Renal cortical epithelial cell (primary cell): ENCODE measurements at places on chromosomes 6 and 20.

DNA sequence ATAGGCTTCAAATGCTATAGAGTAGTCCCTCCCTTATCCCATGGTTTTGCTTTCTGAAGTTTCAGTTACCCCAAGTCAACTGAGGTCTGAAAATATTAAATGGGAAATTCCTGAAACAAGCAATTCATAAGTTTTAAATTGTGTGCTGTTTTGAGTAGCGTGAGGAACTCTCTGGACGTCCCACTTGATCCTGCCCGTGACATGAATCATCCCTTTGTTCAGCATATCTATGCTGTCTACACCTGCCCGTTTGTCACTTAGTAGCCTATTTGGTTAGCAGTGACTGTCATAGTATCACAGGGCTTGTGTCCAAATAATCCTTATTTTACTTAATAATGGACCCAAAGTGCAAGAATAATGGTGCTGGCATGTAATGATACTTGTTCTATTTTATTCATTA is 5.0 kb downstream of the PCMT1 start:
- no peak for DNase-seq

- DNase-seq, result no peak
These were observed 31.5 kb upstream of the TBC1D32 start for GRCh38 chr6:121365536-121366521.

DNA sequence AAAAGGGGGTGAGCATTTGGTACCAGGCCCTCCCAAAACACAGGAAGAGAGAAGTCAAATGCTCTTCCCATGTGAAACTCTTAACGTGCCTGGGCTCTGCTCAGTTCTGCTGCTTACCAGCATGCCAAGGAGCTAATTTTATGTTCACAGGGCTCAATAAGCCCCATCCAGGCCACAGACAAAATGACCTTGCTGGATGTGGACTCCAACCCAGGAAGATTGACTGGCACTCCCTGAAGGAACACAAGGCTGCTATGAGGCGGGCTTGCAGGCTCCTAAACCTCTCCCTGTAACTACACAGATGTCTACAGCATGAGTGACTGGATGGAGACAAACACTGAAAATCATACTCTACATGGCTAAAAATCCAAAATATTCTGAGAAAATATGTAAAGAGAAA is 50.6 kb downstream of the CHD6 start:
- no peak for DNase-seq

- DNase-seq, result peak; percentile 99
These were observed 10.3 kb downstream of the KIF25 start for GRCh38 chr6:168007592-168008338.

DNA sequence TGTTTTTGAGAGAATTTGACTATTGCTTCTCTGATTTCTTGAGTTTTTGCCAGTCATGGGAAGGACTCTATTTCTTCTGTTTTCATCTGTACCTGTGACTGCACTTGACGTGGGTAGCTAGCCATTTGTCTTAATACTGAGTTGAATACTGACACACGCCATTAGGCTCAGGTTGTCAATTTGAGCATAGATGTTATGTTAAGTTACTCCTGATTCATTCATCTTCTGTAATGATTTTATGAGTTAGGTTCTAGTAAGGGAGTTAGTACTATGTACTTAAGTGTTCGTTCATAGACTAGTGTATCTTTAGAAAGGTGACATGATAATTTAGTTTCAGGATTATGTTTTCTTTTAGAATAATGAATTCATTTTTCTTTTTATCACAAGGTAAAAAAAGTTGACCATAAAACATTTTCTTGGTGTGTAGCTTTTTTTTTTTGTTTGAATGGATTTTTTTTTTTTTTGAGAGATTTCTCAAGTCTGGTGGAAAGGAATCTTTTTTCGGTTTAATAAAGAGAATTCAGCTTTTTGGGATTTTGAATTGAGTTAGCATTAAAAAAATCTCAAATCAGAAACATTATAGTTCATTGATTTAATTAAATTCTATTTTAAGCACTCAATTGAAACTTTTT is 1.7 kb downstream of the AFDN start:
- peak; percentile 65 for DNase-seq

- peak; percentile 22 for DNase-seq
These were observed 165.0 kb downstream of the PDE7B start for GRCh38 chr6:136016228-136017225.

DNA sequence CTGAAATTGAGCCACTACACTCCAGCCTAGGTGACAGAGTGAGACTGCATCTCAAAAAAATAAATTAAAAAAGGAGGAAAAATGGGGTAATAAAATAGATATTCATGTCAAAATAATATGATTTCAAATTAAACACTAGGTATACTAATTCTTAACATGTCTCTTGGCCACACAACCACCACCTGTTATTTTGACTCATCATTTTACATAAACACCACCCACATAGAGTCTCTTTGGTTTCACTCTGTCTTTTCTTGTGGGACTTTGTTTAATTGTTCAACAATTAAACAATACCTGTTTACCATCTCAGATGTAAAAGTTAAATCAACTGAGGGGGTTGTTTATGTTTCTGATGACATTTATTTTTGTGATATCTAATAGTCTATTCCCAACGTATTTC is 476.8 kb upstream of the ADGRB3 start:
- DNase-seq, result no peak

GRCh38 chr6:163370464-163371117 is 43.9 kb upstream of the QKI start:
- no peak for DNase-seq

- no peak for DNase-seq
These were observed 18.4 kb downstream of the PKIG start for GRCh38 chr20:44600758-44601201.

GRCh38 chr20:59207235-59207634 is 43.6 kb downstream of the ZNF831 start:
- no peak for DNase-seq

DNA sequence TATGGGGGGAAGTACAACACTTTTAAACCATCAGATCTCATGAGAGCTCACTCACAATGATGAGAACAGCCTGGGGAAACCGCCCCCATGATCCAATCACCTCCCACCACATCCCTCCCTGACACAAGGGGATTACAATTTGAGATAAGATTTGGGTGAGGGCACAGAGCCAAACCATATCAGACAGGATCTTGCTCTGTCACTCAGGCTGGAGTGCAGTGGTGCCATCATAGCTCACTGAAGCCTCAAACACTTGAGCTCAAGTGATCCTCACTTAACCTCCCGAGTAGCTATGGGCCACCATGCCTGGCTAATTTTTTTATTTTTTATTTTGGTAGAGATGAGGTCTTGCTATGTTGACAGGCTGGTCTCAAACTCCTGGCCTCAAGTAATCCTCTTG is 5.1 kb upstream of the IYD start:
- no peak for DNase-seq

- DNase-seq, result no peak
These were observed 35.0 kb downstream of the SIRPA start for GRCh38 chr20:1930165-1930564.

GRCh38 chr6:82374516-82374915 is 10.9 kb downstream of the TPBG start:
- no peak for DNase-seq

- DNase-seq, result peak; percentile 7
These were observed 142.0 kb downstream of the UST start for GRCh38 chr6:148888856-148889255.

DNA sequence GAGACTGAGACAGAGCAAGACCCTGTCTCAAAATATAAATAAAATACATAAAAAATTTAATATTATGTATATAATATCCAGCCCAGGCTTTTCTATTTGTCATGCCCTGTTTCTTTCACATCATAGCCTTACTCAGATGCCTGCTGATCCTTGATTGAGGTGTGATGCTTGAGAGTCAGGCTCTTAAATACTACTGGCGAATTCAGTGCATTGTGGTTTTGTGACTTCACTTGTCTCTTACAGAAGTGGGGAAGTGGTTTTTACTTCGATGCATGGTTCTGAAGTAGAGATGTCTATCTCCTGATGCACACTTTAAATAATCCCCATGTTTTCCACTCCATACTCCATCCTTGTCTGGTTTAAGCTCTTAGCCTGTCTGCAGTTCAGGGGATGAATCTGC is 29.1 kb downstream of the ASXL1 start:
- no peak for DNase-seq

GRCh38 chr6:168964138-168964835 is 289.4 kb downstream of the THBS2 start:
- peak; percentile 4 for DNase-seq

DNA sequence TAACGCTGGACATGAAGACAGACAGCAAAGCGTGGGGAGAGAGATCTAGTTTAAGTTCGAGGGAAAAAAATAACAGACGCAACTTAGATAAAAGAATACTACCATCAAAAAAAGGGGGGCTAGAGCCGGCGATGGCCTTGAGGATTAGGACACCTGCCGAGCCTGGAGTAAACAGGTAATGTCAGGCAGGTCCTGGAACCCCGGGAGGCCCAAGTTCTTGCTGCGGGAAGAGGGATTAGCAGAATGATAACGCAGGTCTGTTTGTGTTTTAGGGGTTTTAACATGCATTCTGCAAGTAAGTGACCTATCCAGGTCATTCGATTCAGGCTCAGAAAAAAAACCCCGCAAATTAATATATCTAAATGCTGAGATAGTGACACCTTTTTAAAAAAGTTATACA is 754 bp upstream of the TMEM170B start:
- DNase-seq, result no peak

- no peak for DNase-seq
These were observed 781.0 kb upstream of the ADGRB3 start for GRCh38 chr6:67854098-67854497.

DNA sequence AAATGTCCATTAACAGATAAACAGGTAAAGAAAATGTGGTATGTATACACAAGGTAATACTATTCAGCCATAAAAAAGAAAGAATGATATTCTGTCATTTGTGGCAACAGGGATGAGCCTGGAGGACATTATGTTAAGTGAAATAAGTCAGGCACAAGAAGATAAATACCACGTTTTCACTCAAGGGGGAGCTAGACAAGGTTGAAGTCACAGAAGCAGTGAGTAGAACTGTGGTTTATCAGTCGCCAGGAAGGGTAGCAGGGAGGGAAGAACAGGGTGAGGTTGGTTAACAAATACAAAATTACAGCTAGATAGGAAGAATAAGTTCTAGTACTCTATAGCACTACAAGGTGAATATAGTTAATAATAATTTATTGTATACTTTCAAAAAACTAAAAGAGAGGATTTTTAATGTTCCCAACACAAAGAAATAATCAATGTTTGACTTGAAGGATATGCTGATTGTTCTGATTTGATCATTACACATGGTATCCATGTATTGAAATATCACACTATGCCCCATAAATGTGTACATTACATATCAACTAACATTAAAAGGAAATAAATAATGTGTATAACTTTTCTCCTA is 21.1 kb downstream of the RTN4IP1 start:
- peak; percentile 86 for DNase-seq

GRCh38 chr20:61743606-61744005 is 322.1 kb downstream of the TAF4 start:
- DNase-seq, result no peak

- DNase-seq, result peak; percentile 36
These were observed 403.9 kb upstream of the SULF2 start for GRCh38 chr20:48189181-48189580.

DNA sequence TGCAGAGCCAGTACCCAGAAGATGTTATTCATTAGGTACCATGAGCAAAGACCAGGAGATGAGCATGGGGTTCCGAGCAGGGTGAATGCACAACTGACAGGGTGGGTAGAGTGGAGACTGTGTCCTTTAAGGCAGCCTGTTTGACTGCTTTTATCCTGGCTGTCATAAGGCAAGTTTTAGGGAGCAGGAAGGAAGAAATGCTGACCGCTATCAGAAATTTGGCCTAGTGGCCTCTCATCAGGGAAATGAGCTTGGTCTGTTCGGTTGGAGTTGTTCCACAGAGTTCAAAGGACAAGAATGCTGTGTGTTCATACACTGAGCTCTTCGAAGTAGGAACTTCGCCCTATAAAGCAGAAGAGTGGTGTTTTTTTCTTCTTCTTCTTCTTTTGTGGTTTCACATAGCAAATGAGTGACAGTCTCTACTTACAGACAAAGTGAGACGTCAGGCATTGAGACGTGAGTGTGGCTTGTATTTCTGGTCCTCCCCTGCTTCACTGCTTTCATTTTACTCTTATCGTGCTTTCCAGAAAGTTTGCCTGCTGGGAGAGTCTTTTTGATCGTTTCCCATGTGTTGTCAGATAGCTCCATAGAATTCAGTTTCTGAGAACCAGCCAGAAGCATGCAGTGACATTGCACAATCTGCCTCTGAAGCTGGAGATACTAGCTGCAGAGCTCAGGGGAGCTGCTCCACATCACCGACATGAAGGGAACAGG is at the start of gene CASS4:
TSS of gene CASS4 (plus strand) at position 502 of the 714 bp plus-strand sequence. CDS start at position 701, 199 bp downstream.
- DNase-seq, result peak; percentile 77

- DNase-seq, result no peak
These were observed 43.8 kb downstream of the POPDC3 start for GRCh38 chr6:105135907-105136430.

GRCh38 chr20:43736588-43737158 is 9.9 kb upstream of the GTSF1L start:
- peak; percentile 62 for DNase-seq

- DNase-seq, result no peak
These were observed 78.5 kb downstream of the CBFA2T2 start for GRCh38 chr20:33568378-33568777.

DNA sequence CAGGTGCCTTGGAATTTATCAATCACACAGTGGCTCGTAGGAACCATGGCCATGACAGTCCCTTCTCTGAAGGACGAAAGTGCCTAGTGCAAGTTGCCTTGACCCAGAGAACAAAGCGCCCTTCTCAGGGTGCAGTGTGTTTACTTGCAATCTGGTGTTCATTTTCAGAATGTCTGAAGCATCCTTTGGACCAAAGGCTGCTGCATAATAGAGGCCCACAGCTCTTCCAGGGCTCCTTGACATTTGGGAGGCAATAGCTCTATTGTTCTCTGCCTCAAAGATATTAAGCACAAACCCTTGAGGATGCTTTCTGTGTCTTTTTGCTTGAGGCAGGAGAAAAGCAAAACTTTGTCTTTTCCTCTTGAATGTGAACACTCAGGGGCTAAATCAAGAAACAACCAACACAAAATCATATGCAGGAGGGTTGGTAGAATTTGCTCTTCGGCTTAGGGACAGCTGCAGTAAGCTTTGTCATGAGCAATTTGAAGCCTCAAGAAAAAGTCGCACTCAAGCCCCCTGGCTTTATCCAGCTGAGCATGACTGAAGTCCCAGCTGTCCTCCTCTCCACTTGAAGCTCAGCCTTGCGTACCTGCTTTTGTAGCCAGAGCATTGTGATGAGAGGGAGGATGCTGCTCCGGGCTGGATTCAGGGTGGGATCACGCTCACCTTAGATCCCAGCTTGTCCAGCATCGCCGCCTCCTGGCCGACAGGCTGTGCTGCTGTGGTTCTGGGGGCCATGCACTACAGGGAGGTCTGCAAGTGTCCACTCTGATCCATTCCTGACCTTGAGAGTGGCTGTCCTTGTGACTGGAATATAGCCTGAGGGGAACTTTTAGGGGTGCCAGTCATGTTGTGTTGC is 495.4 kb downstream of the CDH26 start:
- DNase-seq, result no peak

DNA sequence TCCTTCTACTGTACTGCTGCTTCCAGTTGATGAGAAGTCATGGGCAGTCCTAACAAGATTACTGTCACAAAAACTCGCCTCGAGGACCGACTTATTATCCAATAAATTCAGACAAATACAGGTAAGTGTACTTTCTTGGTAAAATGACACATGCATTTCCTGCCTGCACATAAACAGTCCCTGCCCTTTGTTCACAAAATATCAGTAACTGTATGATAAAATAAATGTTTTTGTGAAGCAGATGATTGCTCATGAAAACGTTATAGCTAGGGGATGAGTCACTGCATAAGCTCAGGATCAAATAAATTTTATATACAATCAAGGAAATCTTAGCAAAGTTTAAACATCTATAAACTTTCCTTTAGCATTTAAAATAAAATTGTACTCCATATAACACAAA is 164.5 kb upstream of the RIPOR2 start:
- DNase-seq, result no peak

- DNase-seq, result no peak
These were observed 417.3 kb upstream of the ARID1B start for GRCh38 chr6:156359912-156360311.
